ENCODE measurements at places on chromosomes 6 and 20. TPM values are rescaled to one million over a fixed set of nuclear protein-coding genes. Genes with fewer than 3 reads are reported as not detected.

DNA sequence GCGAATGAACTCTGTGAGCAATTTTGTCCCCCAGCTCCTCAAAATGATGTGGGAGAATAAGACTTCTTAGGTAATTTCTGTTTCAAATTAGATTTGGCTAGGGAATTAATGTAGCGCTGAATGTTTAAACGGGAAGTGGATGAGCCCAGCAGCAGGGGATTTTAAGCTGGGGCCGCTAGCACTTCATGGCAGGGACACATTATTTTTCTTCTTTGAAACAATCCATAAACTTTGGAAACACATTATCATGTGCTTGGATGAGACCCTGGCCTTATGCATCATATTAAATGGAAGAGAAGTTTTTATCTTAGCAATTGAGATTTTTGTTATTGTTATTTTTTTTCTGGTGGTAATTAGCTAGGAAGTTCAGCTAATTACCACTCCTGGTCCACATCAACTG is 74.2 kb upstream of the FUCA2 start:
- no peak overlapping the region for H3K4me3 ChIP-seq
- H3K27ac ChIP-seq, result no peak overlapping the region
- H3K27me3 ChIP-seq, result no peaks in the 10 kb centered on the region
- no peaks in the 10 kb centered on the region for H3K36me3 ChIP-seq
- DNase-seq, result no peak
- H3K4me1 ChIP-seq, result no peaks in the 10 kb centered on the region

ANGPT4 gene
- polyA plus RNA-seq, result not detected

- no peaks in the 10 kb centered on the region for H3K36me3 ChIP-seq
- no peaks in the 10 kb centered on the region for H3K4me1 ChIP-seq
- H3K27me3 ChIP-seq, result no peaks in the 10 kb centered on the region
- no peak overlapping the region for H3K27ac ChIP-seq
- H3K4me3 ChIP-seq, result no peak overlapping the region
Observed at GRCh38 chr6:25259756-25260155, 19.4 kb upstream of the CARMIL1 start.

TNNC2 gene
- 1.9 TPM for polyA plus RNA-seq

- DNase-seq, result no peak
- H3K4me1 ChIP-seq, result no peaks in the 10 kb centered on the region
- no peaks in the 10 kb centered on the region for H3K27me3 ChIP-seq
- H3K27ac ChIP-seq, result no peak overlapping the region
- no peak overlapping the region for H3K4me3 ChIP-seq
- no peaks in the 10 kb centered on the region for H3K36me3 ChIP-seq
Observed at GRCh38 chr20:57627339-57627738, 7.1 kb upstream of the ZBP1 start.

DNA sequence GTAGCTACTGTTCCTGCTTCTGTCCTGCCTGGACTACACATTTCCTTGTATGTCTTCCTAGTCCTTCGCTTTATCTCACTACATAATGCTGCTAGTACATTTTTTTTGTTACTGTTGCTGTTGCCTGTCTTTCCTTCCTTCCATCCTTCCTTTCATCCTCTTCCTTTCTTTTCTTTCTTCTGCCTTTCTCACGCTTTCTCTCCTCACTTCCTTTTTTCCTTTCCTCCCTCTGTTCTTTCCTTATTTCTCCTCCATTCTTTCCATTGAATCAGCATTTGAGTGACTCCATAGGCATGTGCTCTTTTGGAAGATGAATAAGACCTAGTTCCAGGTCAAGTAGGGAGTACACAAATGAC is 46.3 kb downstream of the MAP3K4 start:
- H3K4me3 ChIP-seq, result no peak overlapping the region
- no peak for DNase-seq
- H3K36me3 ChIP-seq, result peaks cover 5% of the 10 kb centered on the region

DNA sequence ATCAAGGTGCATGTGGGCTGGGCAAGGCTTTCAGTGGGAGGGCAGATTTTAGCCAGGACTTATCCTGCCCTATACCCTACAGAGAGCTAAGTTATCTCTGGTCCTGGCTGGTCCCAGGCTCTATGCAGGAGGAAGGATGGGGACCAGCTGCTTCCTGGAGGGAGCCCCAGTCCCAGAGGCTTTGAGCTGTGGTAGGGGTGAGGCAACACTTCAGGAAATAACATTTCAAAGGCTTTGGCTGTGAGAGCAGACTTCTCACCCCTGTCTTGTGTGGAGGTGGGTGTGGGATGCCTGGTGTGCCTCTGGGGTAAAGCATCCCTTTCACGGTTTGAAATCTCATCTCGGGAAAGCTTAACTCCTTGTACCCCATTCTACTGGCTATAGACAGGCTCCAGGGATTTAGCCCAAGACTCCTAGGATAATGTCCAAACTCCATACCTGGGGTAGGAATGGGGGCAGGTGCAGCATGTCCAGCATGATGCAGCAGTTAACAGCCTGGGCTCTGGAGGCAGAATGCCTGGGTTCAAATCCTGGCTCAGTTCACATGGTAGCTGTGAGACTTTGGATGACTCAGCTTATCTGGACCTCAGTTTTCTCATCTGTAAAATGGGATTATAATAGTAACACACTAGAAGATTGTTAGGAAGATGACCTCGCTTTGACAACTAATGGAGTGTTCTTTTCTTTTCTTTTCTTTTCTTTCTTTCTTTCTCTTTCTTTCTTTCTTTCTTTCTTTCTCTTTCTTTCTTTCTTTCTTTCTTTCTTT is 27.5 kb upstream of the SIRPA start:
- no peak overlapping the region for H3K4me3 ChIP-seq
- no peaks in the 10 kb centered on the region for H3K36me3 ChIP-seq

GRCh38 chr6:134437376-134437775 is 119.5 kb upstream of the SGK1 start:
- H3K27me3 ChIP-seq, result no peaks in the 10 kb centered on the region
- no peaks in the 10 kb centered on the region for H3K36me3 ChIP-seq
- DNase-seq, result no peak
- no peaks in the 10 kb centered on the region for H3K4me1 ChIP-seq

GRCh38 chr6:12152023-12152970 is 137.9 kb upstream of the EDN1 start:
- no peak for DNase-seq
- no peaks in the 10 kb centered on the region for H3K27me3 ChIP-seq
- H3K36me3 ChIP-seq, result no peaks in the 10 kb centered on the region

- no peaks in the 10 kb centered on the region for H3K27me3 ChIP-seq
- H3K4me1 ChIP-seq, result peaks cover 1% of the 10 kb centered on the region
- no peaks in the 10 kb centered on the region for H3K36me3 ChIP-seq
- no peak overlapping the region for H3K4me3 ChIP-seq
- H3K27ac ChIP-seq, result no peak overlapping the region
- no peak for DNase-seq
Observed at GRCh38 chr6:10719296-10719963, 3.4 kb upstream of the TMEM14C start.

DNA sequence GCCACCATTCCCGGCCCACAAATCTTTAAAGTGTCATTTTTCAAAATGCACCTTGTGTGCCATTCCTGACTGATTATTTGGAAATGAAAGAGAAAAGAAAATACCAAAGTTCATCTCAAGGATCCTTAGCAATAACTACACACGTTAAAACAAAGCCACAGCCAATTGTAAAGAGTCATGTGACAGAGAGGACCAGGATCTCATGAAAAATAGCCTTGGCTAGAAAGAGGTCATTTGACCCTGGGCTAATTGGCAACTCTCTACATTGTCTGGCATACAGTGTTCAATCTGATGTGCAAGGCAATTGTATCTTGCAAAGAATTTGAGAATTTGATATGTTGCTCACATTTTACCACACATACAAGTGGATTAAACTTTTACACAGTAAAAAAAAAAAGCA is 31.6 kb upstream of the HLA-G start:
- DNase-seq, result no peak
- H3K4me3 ChIP-seq, result no peak overlapping the region
- no peaks in the 10 kb centered on the region for H3K36me3 ChIP-seq
- H3K27me3 ChIP-seq, result no peaks in the 10 kb centered on the region
- no peak overlapping the region for H3K27ac ChIP-seq

- H3K4me1 ChIP-seq, result no peaks in the 10 kb centered on the region
- H3K27ac ChIP-seq, result no peak overlapping the region
- H3K36me3 ChIP-seq, result no peaks in the 10 kb centered on the region
- DNase-seq, result no peak
- H3K27me3 ChIP-seq, result no peaks in the 10 kb centered on the region
Observed at GRCh38 chr6:156774863-156775405, 2.2 kb upstream of the ARID1B start.

GRCh38 chr6:128358244-128358776 is 162.1 kb downstream of the PTPRK start:
- DNase-seq, result no peak
- no peaks in the 10 kb centered on the region for H3K36me3 ChIP-seq
- no peak overlapping the region for H3K27ac ChIP-seq
- no peaks in the 10 kb centered on the region for H3K27me3 ChIP-seq
- no peak overlapping the region for H3K4me3 ChIP-seq

- no peak overlapping the region for H3K4me3 ChIP-seq
- DNase-seq, result no peak
- no peaks in the 10 kb centered on the region for H3K4me1 ChIP-seq
- no peaks in the 10 kb centered on the region for H3K36me3 ChIP-seq
- H3K27ac ChIP-seq, result no peak overlapping the region
Observed at GRCh38 chr20:48302844-48303542, 517.7 kb upstream of the SULF2 start.

DNA sequence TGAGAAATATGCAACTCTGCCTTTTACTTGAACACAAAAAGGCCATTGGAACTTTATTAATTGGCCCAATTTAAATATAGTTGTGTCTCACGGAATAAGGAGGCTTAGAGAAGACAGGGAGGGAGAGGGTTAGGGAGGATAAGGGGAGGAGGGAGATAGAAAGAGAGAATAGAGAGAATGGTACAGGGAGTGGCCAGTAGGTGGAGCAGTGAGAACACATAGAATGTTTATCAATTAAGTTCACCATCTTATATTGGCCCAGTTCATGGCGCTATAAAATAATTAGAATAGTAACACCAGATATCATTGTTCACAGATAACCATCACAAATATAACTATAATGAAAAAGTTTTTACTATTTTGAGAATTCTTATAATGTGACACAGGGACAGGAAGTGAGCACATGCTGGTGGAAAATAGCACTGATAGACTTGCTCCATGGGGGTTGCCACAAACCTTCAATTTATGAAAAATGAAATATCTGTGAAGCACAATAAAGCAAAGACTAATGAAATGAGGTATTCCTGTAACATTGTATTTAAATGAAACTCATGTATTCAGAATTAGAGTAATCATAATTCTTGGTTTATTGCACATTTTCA is 374.1 kb upstream of the MANEA start:
- no peaks in the 10 kb centered on the region for H3K4me1 ChIP-seq
- no peaks in the 10 kb centered on the region for H3K36me3 ChIP-seq
- H3K27me3 ChIP-seq, result no peaks in the 10 kb centered on the region
- no peak overlapping the region for H3K27ac ChIP-seq

DNA sequence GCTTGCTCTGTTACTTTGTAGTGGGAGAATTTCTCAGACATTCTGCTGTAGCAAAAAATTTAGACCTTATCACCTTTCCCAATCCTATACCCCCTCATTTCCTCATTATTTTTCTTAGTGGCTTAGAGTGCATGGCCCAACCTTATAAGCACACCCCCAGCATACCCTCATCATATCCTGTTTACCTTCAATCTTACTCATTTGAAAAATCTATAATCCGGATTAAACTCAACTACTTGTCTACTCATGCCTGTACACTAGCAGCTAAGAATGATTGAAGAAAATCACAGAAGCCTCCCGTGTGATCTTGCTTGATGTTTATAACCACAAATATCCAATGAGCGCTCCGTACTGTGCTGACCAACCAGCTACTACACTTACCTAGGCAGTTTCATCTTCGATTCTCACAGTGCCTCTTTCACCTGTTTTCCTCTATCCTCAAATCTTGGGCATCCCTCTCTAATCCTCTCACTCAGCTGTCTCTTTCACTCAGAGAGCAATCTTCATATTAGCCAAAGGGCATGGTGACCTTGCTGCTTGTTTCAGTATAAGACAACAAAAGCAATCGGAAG is 36.6 kb downstream of the AIG1 start:
- no peaks in the 10 kb centered on the region for H3K27me3 ChIP-seq
- H3K4me3 ChIP-seq, result no peak overlapping the region
- DNase-seq, result no peak
- no peaks in the 10 kb centered on the region for H3K36me3 ChIP-seq
- H3K4me1 ChIP-seq, result no peaks in the 10 kb centered on the region
- H3K27ac ChIP-seq, result no peak overlapping the region

DNA sequence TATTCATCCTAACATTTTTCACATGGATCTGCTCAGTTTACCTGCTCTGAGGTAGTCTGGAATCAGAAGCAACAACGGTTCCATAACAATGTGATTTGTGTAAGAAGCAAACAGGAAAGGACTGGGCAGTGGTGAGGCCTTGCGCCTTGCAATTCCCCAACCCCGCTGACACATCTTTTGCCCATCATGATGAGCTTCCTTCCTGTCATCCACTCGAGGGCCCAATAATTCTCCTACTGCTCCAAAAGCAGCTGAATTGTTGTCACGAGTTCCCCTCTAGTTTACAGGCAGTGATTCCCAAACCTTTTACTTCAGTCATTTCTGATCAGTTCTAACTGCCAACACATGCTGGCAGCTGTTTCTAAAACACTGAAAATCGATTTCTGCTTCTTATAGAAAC is 22.9 kb downstream of the STX7 start:
- H3K27me3 ChIP-seq, result no peaks in the 10 kb centered on the region
- peaks cover 2% of the 10 kb centered on the region for H3K4me1 ChIP-seq
- no peak overlapping the region for H3K4me3 ChIP-seq
- no peaks in the 10 kb centered on the region for H3K36me3 ChIP-seq
- no peak for DNase-seq
- H3K27ac ChIP-seq, result no peak overlapping the region

LINC00237 gene
- not detected for polyA plus RNA-seq

NKX2-4 gene
- polyA plus RNA-seq, result not detected

DNA sequence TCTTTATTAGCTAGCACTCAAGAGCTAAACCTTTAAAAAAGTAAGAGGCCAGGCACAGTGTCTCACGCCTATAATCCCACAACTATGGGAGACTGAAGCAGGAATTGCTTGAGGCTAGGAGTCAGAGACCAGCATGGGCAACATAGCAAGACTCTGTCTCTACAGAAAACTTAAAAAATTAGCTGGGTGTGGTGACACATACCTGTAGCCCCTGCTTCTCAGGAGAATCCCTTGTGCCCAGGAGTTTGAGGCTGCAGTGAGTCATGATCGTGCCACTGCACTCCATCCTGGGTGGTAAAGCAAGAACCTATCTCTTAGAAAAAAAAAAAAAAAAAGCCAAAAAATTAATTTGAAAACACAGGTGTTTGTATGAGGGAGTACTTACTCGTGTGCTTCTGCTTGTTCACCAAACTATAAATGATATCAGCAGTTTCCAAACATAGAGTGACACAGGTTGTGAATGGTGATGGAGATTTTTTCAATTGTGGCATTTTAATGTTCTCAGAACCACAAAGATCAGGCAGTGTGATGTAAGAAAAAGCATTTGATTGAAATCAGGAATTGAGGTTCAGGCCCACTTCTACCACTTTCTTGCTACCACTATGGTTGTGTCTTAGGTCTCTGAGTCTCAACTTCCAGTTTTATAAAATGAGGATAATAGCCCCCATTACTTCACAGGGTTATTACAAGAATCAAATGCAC is 104.9 kb downstream of the FOXO3 start:
- H3K4me1 ChIP-seq, result peaks cover 6% of the 10 kb centered on the region
- no peaks in the 10 kb centered on the region for H3K36me3 ChIP-seq
- DNase-seq, result no peak
- no peak overlapping the region for H3K27ac ChIP-seq

TRIM15 gene
- 1.6 TPM for polyA plus RNA-seq

GRM1 gene
- 0.25 TPM for polyA plus RNA-seq

- H3K4me3 ChIP-seq, result no peak overlapping the region
- H3K27me3 ChIP-seq, result no peaks in the 10 kb centered on the region
Observed at GRCh38 chr6:16446273-16446672, 207.9 kb downstream of the GMPR start.

SYNDIG1 gene
- 1.4 TPM for polyA plus RNA-seq

PLTP gene
- 103 TPM for polyA plus RNA-seq

- no peak overlapping the region for H3K4me3 ChIP-seq
- no peak overlapping the region for H3K27ac ChIP-seq
- H3K36me3 ChIP-seq, result no peaks in the 10 kb centered on the region
- no peaks in the 10 kb centered on the region for H3K27me3 ChIP-seq
Observed at GRCh38 chr6:29424575-29424974, 9.8 kb downstream of the OR12D1 start.

RAB44 gene
- not detected for polyA plus RNA-seq

All from aorta (tissue), 5 donors.